Naive thymus-derived CD4-positive, alpha-beta T cell (primary cell): ENCODE measurements at places on chromosomes 5 and 9. TPM values are rescaled to one million over a fixed set of nuclear protein-coding genes. Genes with fewer than 3 reads are reported as not detected.

The PSMB7 gene
- polyA plus RNA-seq = 203 TPM

The TUBB4B gene
- polyA plus RNA-seq = 49.9 TPM

The TMEM203 gene
- 156 TPM for polyA plus RNA-seq

The MVB12B gene
- polyA plus RNA-seq = 1.6 TPM

The PCDHGA8 gene
- not detected for polyA plus RNA-seq

The PHF24 gene
- polyA plus RNA-seq = not detected

The CTXN3 gene
- not detected for polyA plus RNA-seq

The MEIKIN gene
- polyA plus RNA-seq = not detected

The MYMK gene
- polyA plus RNA-seq = not detected

The SPINK5 gene
- not detected for polyA plus RNA-seq

The ROR2 gene
- polyA plus RNA-seq = not detected

The PTGER4 gene
- polyA plus RNA-seq = 56.0 TPM

The ESM1 gene
- not detected for polyA plus RNA-seq

The MOB3B gene
- polyA plus RNA-seq = not detected

The WHRN gene
- polyA plus RNA-seq = 0.12 TPM

The BTNL8 gene
- polyA plus RNA-seq = not detected

The CETN3 gene
- 32.7 TPM for polyA plus RNA-seq

The ARHGEF37 gene
- polyA plus RNA-seq = 0.47 TPM

The IL5 gene
- not detected for polyA plus RNA-seq

The ANKRD18A gene
- 0.20 TPM for polyA plus RNA-seq

The SPATA31D4 gene
- not detected for polyA plus RNA-seq

The PCDHGA5 gene
- not detected for polyA plus RNA-seq

The CCDC180 gene
- 0.76 TPM for polyA plus RNA-seq

The TLR4 gene
- 0.07 TPM for polyA plus RNA-seq

The FUT7 gene
- polyA plus RNA-seq = 0.25 TPM

The SVEP1 gene
- not detected for polyA plus RNA-seq

The PDGFRB gene
- polyA plus RNA-seq = 0.37 TPM

The SV2C gene
- not detected for polyA plus RNA-seq

The ADAM19 gene
- polyA plus RNA-seq = 0.11 TPM

The SLCO6A1 gene
- polyA plus RNA-seq = not detected

The SPATA6L gene
- polyA plus RNA-seq = 0.68 TPM

The TRIM36 gene
- not detected for polyA plus RNA-seq

The CAMK4 gene
- 188 TPM for polyA plus RNA-seq

The TEX48 gene
- polyA plus RNA-seq = not detected

The CDC25C gene
- polyA plus RNA-seq = not detected

The FNIP1 gene
- 8.8 TPM for polyA plus RNA-seq

The NPM1 gene
- polyA plus RNA-seq = 753 TPM

The CNTNAP3B gene
- polyA plus RNA-seq = not detected

The C9orf57 gene
- polyA plus RNA-seq = not detected

The NIPBL gene
- polyA plus RNA-seq = 43.0 TPM

The IGIP gene
- polyA plus RNA-seq = 0.59 TPM

The PCDHGB2 gene
- not detected for polyA plus RNA-seq

The PTGES2 gene
- polyA plus RNA-seq = 32.3 TPM

The AQP3 gene
- 178 TPM for polyA plus RNA-seq

The HARS2 gene
- 30.7 TPM for polyA plus RNA-seq

The PLEKHG4B gene
- not detected for polyA plus RNA-seq

The FAM153A gene
- 1.2 TPM for polyA plus RNA-seq

The DHX29 gene
- 9.5 TPM for polyA plus RNA-seq

The GMCL2 gene
- polyA plus RNA-seq = not detected

The SMIM33 gene
- 0.64 TPM for polyA plus RNA-seq

The SLC34A1 gene
- not detected for polyA plus RNA-seq

The BTNL9 gene
- not detected for polyA plus RNA-seq

The PCDHGB5 gene
- 0.49 TPM for polyA plus RNA-seq

The RAB14 gene
- polyA plus RNA-seq = 30.5 TPM

The HACD4 gene
- 7.6 TPM for polyA plus RNA-seq
